ENCODE measurements at places on chromosomes 5 and 9.
A peak's percentile ranks its signal among the peaks of the same experiment; 100 is the strongest.

DNA sequence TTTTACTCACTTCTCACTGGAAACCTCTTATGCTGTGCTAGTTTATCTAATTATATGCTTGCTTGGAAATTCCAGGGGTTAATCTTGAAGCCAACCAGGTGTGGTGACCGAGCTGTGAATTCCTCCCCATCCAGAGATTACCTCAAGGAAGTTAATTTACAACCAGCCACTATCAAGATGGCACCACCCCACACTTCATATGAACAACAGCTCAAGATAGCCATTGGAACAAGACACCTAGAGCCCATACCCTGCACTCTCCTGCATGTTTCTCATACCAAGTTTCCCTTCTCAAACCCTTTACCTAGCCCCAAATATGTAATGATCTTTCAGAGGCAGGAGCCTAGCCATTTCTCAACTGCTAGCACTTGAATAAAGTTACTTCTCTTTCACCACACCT is 2156.9 kb upstream of the C9orf72 start:
- DNase-seq, result no peak

DNA sequence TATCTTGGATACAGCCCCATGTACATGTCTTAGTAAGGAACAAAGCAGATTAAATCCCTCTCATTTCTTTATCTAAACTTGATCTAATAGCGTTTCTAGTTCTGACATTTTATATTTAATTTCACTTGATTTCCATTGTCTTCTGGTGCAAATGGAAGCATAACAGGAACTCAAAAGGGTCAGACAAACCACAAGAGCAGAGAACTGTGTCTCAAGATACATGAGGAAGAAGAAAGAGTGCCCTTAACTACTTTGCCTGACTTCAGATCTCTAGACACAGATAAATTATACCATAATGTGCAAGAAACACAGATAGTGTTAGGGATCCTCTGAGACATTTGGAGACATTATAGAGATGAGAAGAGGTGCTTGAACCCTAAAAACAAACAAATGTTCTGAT is 20.7 kb upstream of the STX17 start:
- DNase-seq, result no peak

GRCh38 chr5:10525124-10525495 is 38.8 kb upstream of the ANKRD33B start:
- DNase-seq, result no peak

- no peak for DNase-seq
Measured at GRCh38 chr5:55114061-55114460, 11.6 kb downstream of the GZMA start.

DNA sequence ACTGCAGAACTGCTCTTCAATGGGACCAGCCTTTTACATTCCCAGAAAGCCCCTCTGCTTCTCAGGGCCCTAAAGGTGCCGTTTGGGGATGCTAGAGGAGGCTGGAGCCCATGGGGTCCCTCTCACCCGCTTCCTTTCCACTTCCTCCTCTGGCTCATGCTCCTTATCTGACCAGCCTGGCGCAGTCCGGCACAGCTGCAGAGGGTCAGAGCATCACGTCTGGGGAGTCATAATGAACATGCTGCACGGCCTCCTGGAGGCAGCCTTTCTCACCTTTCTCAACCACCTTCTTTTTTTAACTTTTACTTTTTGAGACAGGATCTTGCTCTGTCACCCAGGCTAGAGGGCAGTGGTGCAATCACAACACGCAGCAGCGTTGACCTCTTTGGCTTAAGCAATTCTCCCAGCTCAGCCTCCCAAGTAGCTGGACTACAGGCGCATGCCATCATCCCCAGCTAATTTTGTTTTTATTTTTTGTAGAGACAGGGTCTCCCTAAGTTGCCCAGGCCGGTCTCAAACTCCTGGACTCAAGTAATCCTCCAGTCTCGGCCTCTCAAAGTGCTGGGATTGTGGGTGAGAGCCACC is 15.1 kb upstream of the TCF7 start:
- DNase-seq, result no peak

- no peak for DNase-seq
Measured at GRCh38 chr5:181190711-181191525, 14.1 kb downstream of the TRIM7 start.

DNA sequence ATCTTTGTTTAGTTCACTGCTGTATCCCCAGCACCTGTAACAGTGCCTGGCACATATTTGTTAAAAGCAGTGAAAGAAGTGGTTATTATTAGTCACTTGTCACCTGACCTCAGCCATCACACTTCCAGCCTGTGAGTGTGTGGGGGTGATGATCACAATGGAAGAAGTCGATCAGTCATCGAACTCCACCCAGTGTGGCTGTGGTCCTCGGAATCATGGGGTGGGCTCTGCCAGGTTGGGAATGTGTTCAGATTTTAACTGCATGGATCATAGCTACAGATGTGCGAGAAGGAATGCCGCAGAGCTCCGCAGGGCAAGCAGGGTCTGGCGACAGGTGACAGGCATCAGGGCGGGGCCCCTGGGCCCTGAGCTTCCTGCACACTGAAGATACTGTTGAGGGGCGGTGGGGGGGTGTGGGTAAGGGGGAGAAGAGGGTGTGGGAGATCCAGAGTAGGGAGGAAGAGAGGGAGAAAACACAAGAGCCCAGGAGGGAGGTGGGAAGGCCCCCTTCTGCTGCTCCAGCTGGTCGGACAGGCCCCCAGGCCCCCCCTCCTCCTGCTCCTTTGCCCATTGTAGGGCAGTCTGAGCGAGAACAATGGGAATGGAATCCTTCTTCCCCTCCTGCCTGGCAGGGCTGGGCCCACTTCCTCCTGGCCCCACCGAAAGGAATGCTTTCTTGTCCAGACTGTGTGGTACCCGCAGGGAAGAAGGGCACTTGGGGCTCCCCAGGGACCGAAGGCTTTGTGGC is 89.6 kb downstream of the SPRY4 start:
- no peak for DNase-seq

DNA sequence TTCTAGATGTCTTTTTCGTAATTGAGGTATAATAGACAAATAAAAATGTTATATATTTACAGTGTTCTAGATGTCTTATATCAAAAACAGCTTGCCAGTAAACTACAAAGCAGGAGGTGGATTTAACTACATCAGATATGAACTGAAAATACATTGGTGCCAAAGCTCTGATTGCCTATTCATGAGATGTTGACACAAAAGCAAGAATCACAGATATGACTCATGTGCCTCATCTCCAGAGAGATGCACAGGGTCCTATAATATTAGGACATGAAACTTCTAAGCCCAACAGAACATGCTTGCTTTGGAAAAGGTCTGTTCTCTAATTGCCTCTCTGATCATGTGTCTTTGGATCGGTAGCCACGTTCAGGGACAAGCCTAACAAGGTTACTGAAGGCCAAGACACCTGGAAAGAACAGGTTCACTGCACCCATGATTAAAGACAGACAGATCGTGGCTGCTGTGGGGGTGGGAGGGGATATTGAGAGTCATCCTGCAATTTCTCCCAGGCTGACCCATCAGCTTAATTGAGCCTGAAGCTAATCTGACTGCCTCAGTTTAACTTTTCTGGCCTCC is 16.8 kb downstream of the ABCA1 start:
- DNase-seq, result no peak

GRCh38 chr9:37929441-37929895 is 25.5 kb upstream of the SLC25A51 start:
- DNase-seq, result no peak

- no peak for DNase-seq
Measured at GRCh38 chr5:76522103-76522935, 100.9 kb downstream of the F2RL2 start.

GRCh38 chr5:387491-388265 is 55.3 kb upstream of the EXOC3 start:
- no peak for DNase-seq

- no peak for DNase-seq
Measured at GRCh38 chr5:61050292-61050691, 105.3 kb downstream of the NDUFAF2 start.

DNA sequence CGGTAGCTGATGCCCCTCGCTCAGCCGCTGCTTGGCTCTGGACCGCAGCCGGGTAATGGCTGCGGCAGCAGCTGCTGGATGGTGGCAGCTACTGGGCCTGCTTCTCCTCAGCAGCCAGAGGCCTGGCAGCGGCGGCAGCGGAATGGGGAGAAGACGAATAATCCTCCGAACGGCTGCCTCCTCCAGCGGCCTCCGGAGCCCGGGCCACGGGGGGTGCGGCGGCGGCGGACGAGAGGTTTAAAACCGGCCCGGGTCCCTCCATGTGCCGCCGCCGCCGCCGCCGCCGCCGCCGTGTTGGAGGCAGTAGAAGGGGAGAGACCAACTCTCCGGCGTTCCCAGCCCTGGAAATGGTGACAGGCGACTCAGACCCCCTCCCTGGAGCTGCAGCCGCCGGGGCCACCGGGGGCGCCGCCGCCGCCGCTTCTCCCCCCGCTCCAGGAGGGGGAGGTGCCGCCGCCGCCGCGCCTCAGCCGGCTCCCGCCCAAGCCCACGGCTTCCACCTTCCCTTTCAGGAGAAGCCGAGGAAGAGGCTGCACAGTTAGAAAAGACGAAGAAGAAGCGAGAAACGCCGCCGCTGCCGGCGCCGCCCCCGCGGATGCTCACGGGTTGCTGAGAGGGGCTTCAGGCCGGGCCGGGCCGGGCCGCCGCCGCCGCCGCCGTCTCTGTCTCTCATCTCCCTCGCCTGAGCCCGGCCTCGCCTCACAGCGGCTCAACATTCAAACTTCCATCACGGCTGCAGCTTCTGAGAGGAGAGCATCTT is 118.4 kb upstream of the PRSS3 start:
- DNase-seq, result peak; percentile 32

DNA sequence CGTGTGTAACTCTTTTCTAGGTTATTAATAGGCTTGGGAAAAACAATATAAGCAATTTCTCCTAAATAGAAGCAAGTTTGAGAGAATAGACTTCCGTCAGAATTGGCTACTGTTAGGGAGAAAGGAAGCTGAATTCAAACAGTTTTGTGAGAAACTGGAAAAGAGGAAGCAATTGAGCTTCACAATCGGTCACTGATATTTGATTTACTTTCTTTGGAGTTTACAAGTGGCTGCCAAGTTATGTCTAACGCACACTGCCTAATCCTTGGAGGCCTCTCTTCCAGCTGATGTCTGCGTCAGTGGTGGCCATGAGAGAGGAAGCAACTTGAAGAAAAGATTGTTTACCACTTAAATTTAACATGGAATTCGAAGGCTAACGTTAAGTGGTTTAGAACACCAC is 319.5 kb downstream of the ADGRV1 start:
- no peak for DNase-seq

- no peak for DNase-seq
Measured at GRCh38 chr5:179803651-179804554, 2.8 kb downstream of the MGAT4B start.

- DNase-seq, result no peak
Measured at GRCh38 chr9:37922363-37923117, 18.6 kb upstream of the SLC25A51 start.

DNA sequence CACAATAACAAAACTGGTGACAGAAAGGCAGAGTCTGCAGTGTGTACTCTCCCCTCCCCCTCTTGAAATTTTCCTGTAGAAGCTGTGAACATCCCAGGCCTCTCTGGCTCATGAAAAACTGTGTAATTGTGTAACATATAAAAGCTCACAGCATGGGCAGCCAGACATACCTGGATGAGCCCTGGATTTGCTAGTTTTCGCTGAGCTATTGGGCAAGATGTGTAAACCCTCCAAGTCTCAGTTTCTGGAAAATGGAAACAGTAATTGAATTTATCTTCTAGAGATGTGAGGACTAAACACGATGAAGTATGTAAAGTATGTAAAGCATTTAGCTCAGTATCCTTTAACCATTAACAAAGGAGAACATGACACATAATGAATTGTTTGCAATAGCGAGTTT is 143.2 kb upstream of the ANKH start:
- no peak for DNase-seq

DNA sequence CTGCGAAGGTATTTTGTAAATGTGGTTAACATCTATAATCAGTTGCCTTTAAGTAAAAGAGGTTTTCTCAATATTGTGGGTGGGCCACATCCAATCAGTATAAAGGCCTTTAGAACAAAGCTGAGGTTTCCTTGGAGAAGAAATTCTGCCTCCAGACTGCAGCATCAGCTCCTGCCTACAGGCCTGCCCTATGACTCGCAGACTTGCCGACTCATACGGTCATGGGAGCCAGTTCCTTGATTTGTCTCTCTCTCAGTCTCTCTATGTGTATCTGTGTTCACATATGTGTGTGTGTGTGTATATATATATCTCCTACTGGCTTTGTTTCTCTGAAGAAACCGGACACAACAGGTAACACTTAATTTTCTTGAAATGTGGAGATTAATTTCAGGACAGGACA is 45.3 kb downstream of the SLC36A1 start:
- no peak for DNase-seq

DNA sequence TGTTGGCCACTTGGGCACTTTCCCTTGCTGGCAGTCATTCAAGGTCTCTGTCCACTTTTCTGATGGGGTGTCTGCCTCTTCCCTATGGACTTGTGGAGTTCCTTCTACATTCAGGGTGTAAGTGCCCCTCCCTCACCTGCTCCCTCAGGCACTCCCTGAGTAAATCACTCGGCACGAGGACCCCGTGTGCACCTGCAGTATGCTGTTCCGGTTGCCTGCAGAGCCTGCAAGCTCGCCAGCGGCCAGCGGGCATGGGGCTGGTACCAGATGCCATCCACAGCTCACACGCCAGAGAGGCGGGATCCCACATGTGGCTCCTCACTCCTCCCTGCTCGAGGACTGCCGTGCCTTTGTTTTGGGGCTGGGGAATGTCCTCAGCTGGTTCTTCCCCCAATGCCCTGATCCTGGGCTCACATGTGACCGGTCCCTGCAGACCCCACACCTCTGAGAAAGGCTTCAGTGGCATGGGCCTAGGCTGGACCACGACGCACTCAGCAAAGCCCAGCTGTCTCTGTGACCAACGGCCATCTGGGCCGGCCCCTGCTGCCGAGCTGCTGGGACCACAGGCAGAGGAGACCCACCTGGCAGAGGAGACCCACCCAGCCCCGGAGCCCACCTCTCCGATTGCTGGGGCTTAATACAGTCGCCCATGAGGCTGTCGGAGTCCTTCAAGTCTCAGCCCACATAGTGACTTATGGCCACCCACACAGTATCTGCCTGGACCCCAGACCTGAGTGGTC is 46.1 kb upstream of the CLPTM1L start:
- no peak for DNase-seq

GRCh38 chr5:138305797-138306196 is 25.8 kb downstream of the CDC25C start:
- no peak for DNase-seq

DNA sequence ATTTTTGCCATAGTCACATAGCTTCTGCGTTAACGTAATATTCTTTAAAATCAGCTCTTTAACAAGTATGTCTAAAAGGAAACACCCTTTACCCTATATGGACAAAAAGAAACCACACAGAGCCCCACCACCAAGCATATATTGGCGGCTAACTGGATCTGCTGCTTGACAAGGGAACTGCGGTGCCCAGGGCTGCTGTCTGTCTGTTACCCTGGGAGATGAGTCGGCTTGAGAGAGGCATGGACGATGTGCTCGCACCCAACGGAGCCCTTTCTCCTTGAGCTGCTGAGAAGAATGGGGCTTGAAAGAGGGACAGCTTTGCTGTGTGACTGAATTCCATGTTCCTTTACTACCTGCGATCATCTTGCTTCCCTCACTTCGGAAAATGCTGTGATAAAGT is 158.6 kb upstream of the SHB start:
- no peak for DNase-seq

GRCh38 chr5:8958602-8959001 is 587.3 kb downstream of the SEMA5A start:
- no peak for DNase-seq
